Stimulated activated CD4-positive, alpha-beta T cell treated with anti-CD3 and anti-CD28 coated beads, TNF-alpha, amount 100 ng/mL, for 48 hours (primary cell): ENCODE measurements at places on chromosomes 12 and 14.

GRCh38 chr14:38143659-38144505 is 63.8 kb upstream of the SSTR1 start:
- DNase-seq, result no peak

- no peak for DNase-seq
Measured at GRCh38 chr14:30854492-30854891, 19.9 kb upstream of the COCH start.

DNA sequence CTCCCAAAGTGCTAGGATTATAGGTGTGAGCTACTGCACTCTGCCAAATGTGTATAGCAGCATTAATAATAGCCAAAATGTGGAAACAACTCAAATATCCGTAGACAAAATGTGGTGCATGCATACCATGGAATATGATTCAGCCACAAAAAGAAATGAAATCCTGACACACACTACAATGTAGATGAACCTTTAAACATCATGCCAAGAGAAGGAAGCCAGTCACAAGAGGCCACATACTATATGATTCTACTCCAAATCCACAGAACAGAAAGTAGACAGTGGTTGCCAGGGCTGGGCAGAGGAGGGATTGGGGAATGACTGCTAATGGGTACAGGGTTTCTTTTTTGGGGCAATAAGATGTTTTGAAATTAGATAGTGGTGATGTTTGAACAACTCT is 7.7 kb upstream of the TMED2 start:
- DNase-seq, result no peak

GRCh38 chr12:98465505-98465904 is 49.9 kb upstream of the TMPO start:
- no peak for DNase-seq

- no peak for DNase-seq
Measured at GRCh38 chr12:86712425-86712843, 456.2 kb upstream of the MGAT4C start.

GRCh38 chr12:57477710-57478681 is 1.7 kb downstream of the ARHGAP9 start:
- DNase-seq, result no peak

- DNase-seq, result no peak
Measured at GRCh38 chr14:50233951-50234250, 2.5 kb upstream of the SOS2 start.

- no peak for DNase-seq
Measured at GRCh38 chr12:91523831-91524230, 341.2 kb upstream of the DCN start.

DNA sequence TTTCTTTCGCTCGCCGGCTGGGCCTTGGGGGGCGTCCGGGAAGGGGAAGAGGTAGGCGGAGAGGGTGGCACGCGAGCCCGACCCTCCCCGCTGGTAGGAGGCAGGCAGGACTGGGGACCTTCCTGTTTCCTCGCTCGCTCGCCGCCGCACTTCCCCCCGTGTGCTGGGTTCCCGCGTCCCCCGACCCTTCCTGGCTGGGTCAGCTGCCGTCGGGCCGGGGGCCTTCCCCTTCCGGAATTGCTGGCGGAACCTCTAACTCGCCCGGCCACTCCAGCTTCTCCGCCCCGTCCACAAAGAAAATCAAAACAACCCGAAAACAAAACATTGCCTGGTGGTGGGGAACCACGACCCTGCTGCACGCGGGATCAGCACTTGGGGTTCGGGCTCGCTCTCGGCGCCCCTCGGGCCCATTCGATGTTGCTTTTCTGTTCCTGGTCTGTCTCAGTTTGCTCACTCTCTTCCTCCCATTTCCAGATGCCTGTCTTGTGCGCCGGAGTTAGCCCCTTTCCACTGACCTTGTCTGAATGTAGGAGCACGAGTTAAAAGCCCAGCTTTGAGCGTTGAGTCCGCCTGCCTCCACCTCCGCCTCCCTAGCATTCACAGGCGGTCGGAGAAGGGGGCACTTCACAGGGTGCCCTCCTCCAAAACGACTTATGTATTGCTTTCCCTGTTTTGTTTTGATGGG is 581 bp downstream of the PAPOLA start:
- DNase-seq, result peak; percentile 25

DNA sequence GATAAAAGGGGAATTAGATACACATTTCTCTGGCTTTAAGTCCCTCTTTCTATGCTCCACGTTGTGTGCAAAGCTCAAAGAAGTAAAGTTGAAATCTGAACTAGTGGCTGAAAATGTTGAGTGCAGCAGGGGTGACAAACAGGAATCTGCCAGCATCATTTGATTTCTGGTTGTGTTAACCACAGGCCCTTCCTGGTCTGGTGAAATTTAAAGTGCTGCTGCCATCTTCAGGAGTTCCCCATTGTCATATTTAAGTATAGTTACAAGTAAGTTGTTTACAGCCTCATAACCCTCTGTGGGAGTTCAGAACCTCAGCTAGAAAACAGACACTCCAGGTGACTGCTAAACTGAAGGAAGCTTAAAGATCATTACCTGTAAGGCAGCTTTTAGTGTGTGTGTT is 90.9 kb upstream of the CCDC196 start:
- no peak for DNase-seq

DNA sequence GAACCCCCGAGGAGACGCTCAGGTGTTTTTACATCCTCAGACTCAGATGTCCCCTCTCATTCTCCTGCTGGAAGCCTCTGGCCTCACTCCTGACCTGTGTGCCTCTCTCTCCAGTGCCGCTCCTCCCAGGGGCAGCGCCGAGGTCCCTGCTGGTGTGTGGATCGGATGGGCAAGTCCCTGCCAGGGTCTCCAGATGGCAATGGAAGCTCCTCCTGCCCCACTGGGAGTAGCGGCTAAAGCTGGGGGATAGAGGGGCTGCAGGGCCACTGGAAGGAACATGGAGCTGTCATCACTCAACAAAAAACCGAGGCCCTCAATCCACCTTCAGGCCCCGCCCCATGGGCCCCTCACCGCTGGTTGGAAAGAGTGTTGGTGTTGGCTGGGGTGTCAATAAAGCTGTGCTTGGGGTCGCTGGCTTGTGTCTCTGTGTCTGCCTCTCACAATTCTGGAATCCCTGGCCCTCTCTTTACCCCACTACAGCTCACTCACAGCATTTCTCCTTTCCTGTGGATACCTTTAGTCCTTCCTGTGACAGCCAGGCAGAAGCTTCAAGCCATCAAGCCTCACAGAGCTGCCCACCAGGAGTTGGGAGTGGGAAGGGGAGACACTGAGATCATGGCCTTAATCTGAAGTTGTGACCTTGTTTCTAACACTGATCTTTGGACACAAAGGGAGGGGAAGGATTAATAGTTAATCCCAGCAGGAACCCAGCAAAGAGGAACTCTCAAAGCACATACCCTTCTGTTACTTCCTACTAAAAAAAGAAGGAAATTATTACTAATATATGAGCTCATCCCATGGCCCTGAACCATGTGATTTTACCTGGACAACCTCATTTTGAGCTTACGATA is 1.1 kb upstream of the SOAT2 start:
- DNase-seq, result no peak

GRCh38 chr12:22855456-22855855 is 230.5 kb downstream of the ETNK1 start:
- no peak for DNase-seq

DNA sequence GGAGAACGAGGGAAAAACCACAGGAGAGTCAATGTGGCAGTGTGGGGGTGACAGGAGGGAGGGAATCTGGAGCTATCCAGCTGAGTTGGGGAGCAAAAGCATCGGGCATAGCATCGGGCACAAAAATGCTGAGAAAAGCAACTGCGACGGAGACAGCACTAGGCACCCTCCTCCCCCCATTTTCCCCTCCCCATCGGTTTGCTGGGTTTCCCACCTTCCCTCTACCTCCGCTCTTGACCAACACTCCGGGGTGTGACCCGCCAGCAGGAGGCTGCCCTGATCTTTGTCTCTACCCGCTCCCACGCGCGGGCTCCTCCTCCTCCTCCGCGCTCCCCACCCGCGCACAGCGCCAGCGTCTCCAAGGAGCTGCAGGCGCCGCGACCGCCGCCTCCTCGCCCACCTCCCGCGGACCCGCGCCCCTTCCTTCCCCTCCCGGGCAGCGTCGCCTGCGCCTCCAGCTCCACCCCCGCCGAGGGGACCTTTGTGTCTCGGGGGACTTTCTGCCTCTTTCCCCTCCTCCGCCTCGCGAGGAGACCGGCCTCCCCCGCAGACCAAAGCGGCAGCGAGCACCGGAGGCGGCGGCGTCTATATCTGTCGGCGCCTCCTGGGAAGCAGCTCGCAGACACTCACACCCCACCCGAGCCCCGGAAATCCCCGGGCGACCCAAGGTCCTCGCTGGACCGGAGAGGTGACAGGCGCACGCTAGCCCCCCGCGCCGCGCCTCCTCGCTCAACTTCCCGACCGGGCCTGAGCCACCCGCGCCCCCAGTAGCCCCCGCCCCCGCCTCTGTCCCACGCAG is 920 bp downstream of the CDK17 start:
- DNase-seq, result peak; percentile 42

GRCh38 chr14:24078146-24078545 is 6.8 kb downstream of the CPNE6 start:
- no peak for DNase-seq

DNA sequence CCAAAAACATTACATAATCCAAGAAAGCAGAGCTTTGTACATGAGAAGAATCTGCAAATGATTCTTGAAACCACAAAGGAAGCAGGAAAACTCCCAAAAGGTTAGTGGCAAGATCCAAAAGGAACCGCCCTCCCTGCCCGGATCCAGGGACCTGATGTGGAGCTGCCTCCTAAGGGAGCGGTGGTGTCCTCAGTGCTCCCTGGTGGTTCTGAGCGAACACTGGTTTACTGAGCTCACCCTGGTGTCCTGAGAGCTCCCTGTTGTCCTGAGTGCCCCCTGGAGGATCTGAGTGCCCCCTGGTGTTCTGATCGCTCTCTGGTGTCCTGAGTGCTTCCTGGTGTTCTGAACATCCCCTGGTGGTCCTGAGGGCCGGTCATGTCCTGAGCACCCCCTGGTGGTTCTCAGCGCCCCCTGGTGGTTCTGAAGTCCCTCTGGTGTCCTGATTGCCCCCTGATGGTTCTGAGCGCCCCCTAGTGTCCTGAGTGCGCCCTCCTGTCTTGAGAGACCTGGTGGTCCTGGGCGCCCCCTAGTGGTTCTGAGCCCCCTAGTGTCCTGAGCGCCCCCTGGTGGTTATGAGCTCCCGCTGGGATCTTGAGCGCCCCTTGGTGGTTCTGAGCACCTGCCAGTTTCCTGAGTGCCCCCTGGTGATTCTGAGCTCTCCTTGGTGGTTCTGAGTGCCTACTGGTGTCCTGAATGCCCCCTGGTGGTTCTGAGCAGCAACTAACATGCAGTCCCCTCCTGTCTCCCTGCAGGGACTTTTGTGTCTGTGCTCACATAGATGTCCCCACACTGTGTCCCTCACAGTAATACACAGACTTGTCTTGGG is 891.1 kb downstream of the TMEM121 start:
- peak; percentile 100 for DNase-seq

DNA sequence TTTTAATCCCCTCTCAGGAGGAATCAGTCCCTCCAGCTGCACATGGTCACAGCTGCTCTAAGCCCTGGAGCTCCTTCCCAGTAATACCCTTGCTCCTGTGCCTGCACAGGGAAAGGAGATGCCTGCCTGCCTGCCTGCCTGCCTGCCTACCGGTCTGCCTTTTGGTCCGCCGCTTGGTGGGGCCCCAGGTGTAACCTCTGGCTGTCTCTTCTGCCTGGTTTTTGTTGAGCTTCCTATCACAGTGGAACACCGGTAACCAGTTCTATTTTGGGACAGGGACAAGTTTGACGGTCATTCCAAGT is 99.8 kb downstream of the DAD1 start:
- DNase-seq, result no peak

DNA sequence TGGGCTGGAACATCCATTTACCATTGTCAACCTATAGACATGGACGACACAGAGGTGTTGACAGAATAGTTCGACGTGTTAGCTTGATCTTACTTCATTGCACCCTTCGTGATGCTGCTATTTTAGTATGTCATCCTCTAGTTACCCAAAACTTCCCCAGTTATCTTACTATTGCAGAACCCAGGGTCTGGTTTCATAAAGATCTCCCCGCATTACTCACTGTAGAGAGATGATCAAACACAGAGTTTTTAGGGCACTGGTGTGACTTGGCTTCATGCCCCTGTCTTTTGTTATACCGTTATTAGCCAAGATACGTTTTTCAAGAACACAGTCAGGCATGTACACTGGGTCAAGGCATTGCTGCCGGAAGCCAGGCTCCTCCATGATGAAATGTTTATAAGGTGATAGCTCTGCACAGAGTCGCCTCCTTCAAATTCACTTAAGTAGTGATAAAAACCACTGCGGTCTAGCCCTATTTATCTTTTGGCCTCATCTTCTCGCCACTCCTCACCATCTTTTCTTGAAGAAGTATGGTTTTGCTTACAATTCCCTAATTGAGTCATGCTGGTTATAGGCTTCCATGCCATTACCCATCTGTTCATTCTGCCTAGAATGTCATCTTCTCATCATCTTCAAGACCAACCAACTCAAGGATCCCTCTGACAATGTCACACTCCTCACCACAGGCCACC is 1127.9 kb downstream of the VRK1 start:
- no peak for DNase-seq

- DNase-seq, result no peak
Measured at GRCh38 chr12:50053583-50053982, 3.8 kb upstream of the ASIC1 start.

DNA sequence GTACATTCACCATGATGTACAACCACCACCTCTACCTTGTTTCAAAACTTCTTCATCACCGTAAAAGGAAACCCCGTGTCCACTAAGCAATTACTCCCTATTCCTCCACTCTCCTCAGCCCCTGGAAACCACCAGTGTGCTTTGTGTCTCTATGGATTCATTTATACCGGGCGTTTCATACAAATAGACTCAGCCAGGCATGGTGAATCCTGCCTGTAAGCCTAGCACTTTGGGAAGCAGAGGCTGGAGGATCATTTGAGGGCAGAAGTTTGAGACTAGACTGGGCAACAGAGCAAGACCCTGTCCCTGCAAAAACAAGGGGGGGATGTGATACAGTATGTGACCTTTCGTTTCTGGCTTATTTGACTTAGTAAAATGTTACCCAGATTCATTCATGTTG is 21.2 kb upstream of the RNF34 start:
- no peak for DNase-seq

- no peak for DNase-seq
Measured at GRCh38 chr12:130124605-130125244, 37.5 kb upstream of the FZD10 start.

- DNase-seq, result no peak
Measured at GRCh38 chr12:65937806-65938205, 113.5 kb downstream of the HMGA2 start.

GRCh38 chr12:115920395-115921183 is 356.9 kb downstream of the MED13L start:
- no peak for DNase-seq

GRCh38 chr12:123886931-123887582 is 85.6 kb downstream of the CCDC92 start:
- no peak for DNase-seq

DNA sequence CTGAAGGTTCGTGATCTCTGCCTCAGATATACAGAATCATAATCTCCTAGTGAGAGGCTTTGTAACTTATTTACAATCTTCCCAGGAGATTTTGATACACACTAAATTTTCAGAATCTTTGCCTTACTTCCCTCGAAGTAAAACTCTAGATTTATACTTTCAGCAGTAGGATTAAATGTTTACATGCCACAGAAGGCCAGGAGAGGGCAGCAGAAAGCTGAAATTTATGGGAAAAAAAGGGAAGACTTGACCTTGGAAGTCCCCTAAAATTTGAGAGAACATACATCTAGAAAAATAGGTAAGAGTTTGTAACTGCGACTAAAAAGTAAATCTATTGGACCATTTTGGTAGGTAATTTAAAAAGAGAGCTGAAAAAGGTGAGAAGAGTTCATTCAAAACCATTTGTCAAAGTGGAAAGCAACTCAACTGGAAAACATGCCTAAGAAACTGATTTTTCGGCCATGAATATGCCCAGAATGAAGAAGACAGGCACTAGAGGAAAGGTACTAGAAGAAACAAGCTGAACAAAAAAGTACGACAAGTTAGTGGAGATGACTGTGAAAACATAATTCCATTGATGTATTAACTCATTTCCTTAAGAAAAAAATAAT is 242.0 kb upstream of the MDGA2 start:
- DNase-seq, result no peak
